ENCODE measurements at places on chromosomes 7 and 10.

GRCh38 chr7:111104710-111105109 lies 13.8 kb downstream of the LRRN3 start:
- no peaks in the 10 kb centered on the region for H3K4me1 ChIP-seq
- H3K27ac ChIP-seq = no peak overlapping the region
- H3K4me3 ChIP-seq = no peak overlapping the region
- H3K36me3 ChIP-seq = no peaks in the 10 kb centered on the region
- DNase-seq = no peak

- no peaks in the 10 kb centered on the region for H3K4me1 ChIP-seq
- H3K4me3 ChIP-seq = no peak overlapping the region
- H3K27ac ChIP-seq = no peak overlapping the region
- no peaks in the 10 kb centered on the region for H3K36me3 ChIP-seq
- no peak for DNase-seq
Measured at GRCh38 chr7:106102387-106102966, 9.6 kb downstream of the SYPL1 start.

DNA sequence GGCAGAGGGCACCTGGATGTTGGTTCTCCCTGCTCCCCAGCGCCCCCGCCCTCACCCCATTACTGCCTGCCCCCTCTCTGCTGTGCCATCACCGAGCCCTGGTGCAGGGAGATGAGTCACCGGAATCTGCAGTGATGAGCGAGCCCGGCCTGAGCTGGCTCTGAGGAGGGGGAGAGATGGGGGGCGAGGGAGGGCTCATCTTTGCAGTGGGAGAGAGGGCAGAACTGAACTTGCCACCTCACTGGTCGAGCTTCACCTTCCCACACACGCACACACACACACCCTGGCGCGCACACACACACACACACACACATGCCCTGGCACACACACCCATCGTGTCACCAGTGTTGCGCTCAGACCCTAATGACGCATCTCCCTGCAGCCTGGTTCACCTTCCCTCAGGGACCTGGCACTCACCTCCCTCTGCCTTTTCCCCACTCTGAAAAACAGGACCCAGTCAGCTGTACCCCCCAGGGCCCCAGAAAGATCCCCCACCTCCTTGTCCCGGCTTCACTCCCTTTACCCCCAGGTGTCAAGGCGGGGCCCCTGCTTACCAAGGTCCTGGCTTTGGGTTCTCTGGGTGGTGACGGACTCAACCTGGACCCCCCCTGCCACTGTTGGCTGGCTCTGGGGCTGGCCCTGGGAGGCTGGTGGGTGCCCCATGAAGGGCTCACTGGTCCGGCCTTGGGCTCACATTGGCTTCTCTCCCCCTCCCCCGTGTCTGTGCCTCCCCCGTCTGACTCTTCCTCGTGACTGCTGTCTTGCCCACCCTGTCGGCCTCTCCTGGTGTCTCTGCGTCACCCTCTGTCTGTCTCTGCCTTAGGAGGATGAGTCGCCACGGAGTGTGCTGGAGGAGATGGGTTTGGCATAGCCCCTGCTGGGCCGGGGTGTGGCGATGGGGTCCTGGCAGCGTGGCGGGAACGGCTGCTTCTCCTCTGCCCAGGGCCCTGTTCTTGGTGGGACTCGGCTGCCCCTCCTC lies 5.4 kb downstream of the VGF start:
- no peak overlapping the region for H3K27ac ChIP-seq
- peaks cover 7% of the 10 kb centered on the region for H3K36me3 ChIP-seq
- DNase-seq = no peak
- peaks cover 10% of the 10 kb centered on the region for H3K4me1 ChIP-seq
- H3K4me3 ChIP-seq = no peak overlapping the region

GRCh38 chr7:119256446-119257131 lies 1016.4 kb upstream of the KCND2 start:
- H3K4me3 ChIP-seq = no peak overlapping the region
- H3K4me1 ChIP-seq = no peaks in the 10 kb centered on the region
- no peaks in the 10 kb centered on the region for H3K27me3 ChIP-seq
- no peaks in the 10 kb centered on the region for H3K36me3 ChIP-seq
- H3K27ac ChIP-seq = no peak overlapping the region

DNA sequence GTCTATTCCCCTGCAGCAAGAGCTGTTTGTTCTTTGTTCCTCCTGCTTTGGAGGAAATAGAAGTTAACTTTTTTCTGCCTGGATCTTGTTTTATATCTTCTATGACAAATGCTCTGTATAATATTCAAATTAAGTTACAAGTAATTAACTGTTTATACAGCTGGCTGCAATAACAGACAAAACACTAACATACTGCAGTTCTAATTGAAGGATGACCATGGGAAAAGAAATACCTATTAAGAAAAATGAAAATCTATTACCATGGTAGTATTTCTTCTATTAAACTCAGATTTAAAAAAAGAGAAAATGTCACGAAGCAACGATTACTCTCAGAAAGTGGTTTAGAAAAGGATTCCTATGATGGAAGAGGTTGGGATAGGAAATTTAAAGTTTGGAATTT lies 213.8 kb upstream of the PLXNA4 start:
- H3K27ac ChIP-seq = no peak overlapping the region
- no peaks in the 10 kb centered on the region for H3K27me3 ChIP-seq
- H3K36me3 ChIP-seq = no peaks in the 10 kb centered on the region
- DNase-seq = no peak
- no peak overlapping the region for H3K4me3 ChIP-seq

GRCh38 chr10:125063256-125063925 lies 97.0 kb downstream of the CTBP2 start:
- H3K27me3 ChIP-seq = no peaks in the 10 kb centered on the region
- peaks cover 22% of the 10 kb centered on the region for H3K4me1 ChIP-seq
- DNase-seq = no peak
- no peaks in the 10 kb centered on the region for H3K36me3 ChIP-seq
- no peak overlapping the region for H3K27ac ChIP-seq

DNA sequence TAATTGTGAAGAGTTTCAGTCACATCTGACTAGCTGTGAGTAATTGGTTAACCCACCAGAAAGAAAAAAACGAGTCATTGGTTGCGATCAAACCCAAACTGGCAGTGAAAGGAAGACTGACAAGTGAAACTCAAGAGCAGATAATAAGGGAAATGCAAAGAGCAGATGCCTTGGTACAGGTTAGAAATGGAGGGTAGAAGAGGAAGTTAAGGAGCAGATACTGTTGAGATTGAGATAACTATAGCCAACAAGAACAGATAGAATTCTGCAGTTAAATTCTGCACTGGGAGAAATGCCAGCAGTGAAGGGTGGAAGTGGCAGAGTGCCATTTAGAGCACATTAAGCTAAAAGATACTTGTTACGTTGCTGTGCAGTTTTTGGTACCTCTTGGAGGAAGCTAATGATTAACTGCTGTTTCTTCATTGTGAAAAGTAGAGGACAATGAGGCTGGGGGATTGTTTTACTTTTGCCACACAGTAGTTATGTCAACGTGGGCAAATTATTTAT lies 65.8 kb downstream of the CDK13 start:
- H3K27ac ChIP-seq = no peak overlapping the region
- no peaks in the 10 kb centered on the region for H3K27me3 ChIP-seq
- DNase-seq = peak; percentile 56
- no peaks in the 10 kb centered on the region for H3K36me3 ChIP-seq

- no peak for DNase-seq
- no peaks in the 10 kb centered on the region for H3K36me3 ChIP-seq
- no peaks in the 10 kb centered on the region for H3K27me3 ChIP-seq
- H3K4me1 ChIP-seq = no peaks in the 10 kb centered on the region
Measured at GRCh38 chr10:98224996-98225395, 43.0 kb downstream of the LOXL4 start.

DNA sequence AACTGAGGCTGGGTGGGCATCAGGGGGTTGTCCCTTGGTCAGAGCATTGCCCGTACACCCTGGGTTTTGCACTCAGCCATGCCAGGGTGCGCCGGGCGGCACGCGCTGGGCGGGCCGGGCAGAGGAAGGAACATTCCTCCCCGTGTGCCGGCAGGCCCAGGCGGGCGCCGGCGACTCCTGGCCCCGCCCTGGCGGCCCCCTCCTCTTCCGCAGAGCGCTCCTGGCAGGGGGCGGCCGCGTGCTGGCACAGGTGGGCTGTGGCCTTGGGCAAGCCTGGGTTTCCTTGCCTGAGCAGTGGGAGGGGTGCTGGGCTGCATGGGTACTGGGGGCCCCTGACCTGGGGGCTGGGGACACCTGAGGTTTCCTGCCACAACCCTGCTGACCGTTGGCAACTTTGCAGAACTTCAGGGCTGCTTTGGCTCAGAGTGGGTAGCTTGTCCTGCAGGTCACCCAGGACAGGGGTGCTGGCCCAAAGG lies 3.9 kb downstream of the LFNG start:
- H3K27ac ChIP-seq = peak overlapping the region; percentile 82
- H3K4me3 ChIP-seq = peak overlapping the region; percentile 53
- H3K27me3 ChIP-seq = no peaks in the 10 kb centered on the region
- H3K36me3 ChIP-seq = no peaks in the 10 kb centered on the region
- peak; percentile 70 for DNase-seq

- DNase-seq = no peak
- H3K27me3 ChIP-seq = no peaks in the 10 kb centered on the region
- H3K4me1 ChIP-seq = no peaks in the 10 kb centered on the region
Measured at GRCh38 chr7:112362053-112362650, 88.1 kb upstream of the IFRD1 start.

GRCh38 chr10:79067241-79068202 lies 1.2 kb upstream of the ZMIZ1 start:
- peak; percentile 94 for DNase-seq
- H3K4me3 ChIP-seq = peak overlapping the region; percentile 79
- H3K27me3 ChIP-seq = no peaks in the 10 kb centered on the region

GRCh38 chr10:490891-491571 lies 198.4 kb downstream of the DIP2C start:
- DNase-seq = no peak
- H3K36me3 ChIP-seq = no peaks in the 10 kb centered on the region
- H3K4me3 ChIP-seq = no peak overlapping the region

DNA sequence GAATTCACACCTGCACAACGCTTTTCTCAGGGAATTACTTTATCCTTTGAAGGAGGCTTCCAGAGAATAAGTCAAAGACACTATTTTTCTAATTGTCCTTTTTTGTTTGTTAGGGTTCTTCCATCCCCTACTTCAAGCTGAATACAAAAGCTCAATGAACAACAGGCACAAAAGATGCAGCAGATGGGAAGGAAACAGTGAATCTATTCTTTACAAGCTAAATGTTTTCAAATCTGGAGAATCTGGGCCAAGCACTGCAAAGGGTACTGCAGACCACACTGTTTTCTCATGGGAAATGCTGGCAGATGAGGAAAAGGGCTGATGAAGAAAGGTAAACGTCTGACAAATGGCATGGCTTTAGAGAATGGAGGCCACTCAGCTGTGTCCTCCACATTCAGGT lies 18.5 kb downstream of the LIPA start:
- H3K36me3 ChIP-seq = no peaks in the 10 kb centered on the region
- no peak for DNase-seq
- no peak overlapping the region for H3K4me3 ChIP-seq

DNA sequence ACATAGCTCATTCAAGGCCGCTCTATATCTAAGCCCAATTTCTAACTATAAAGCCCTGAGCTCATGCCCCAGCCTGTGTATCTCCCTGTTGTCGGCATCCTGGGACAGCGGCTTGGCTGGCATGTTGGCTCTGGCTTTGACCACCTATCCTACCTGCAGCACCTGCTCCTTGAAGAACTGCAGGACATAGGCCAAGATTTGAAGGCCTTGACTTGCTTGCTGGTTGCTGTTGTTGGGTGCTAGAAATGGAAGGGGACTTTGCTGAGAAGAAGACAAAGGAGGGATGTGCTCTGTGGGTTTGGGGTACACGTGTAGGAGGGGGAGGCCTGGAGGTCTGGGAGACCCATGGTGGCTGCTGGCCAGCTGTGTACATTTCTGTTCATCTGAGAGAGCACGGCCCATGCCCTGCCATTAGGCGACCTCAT lies 11.1 kb downstream of the PNLIPRP2 start:
- H3K4me1 ChIP-seq = no peaks in the 10 kb centered on the region
- no peak overlapping the region for H3K4me3 ChIP-seq
- no peak for DNase-seq
- no peaks in the 10 kb centered on the region for H3K27me3 ChIP-seq
- H3K27ac ChIP-seq = no peak overlapping the region

GRCh38 chr7:99235925-99236324 lies 28.0 kb upstream of the KPNA7 start:
- no peak overlapping the region for H3K27ac ChIP-seq
- H3K27me3 ChIP-seq = no peaks in the 10 kb centered on the region
- H3K4me1 ChIP-seq = no peaks in the 10 kb centered on the region
- no peak for DNase-seq
- no peaks in the 10 kb centered on the region for H3K36me3 ChIP-seq

DNA sequence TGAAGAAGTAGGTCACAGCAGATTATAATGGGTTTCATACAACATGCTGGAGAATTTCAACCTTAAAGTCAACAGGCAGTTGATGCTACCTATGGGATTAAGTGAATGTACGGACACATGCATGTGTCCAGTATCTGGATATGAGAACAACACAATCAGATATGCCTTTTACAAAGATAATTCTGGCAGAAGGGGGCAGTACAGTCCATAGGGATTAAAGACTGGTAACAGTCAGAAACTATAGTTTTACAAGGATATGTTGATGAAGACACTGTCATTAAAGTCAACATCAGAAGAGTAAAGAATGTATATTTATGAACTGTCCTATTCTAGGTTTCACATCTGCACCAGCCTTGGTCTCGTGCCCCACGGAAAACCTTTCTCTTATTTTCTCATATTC lies 41.5 kb downstream of the ANKMY2 start:
- no peaks in the 10 kb centered on the region for H3K36me3 ChIP-seq
- H3K27ac ChIP-seq = no peak overlapping the region
- no peaks in the 10 kb centered on the region for H3K27me3 ChIP-seq
- H3K4me1 ChIP-seq = no peaks in the 10 kb centered on the region

GRCh38 chr10:121709675-121710073 lies 111.4 kb upstream of the FGFR2 start:
- H3K4me1 ChIP-seq = no peaks in the 10 kb centered on the region
- H3K27me3 ChIP-seq = no peaks in the 10 kb centered on the region
- DNase-seq = no peak
- no peak overlapping the region for H3K27ac ChIP-seq
- H3K36me3 ChIP-seq = no peaks in the 10 kb centered on the region

DNA sequence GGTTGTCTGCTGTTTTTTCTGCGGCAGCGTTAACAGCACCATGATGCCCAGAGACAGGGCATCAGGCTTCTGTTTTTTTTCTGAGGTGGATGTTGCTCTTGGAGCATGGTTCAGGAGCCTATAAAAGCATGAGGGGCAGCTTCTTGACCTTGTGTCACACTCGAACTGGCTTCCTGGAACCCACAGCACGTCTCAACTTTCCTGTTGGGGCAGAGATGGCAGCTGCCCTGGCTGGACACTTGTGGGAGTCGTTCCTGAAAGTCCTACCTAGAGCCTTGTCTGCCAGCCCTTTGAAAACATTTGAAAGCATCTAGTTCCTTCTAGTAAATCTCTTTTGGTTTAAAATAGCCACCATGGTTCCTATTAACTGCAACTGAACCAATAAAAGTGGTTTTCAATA lies 28.9 kb upstream of the PRKAG2 start:
- no peaks in the 10 kb centered on the region for H3K36me3 ChIP-seq
- H3K4me3 ChIP-seq = no peak overlapping the region
- DNase-seq = no peak
- H3K4me1 ChIP-seq = no peaks in the 10 kb centered on the region
- no peak overlapping the region for H3K27ac ChIP-seq
- H3K27me3 ChIP-seq = no peaks in the 10 kb centered on the region

GRCh38 chr7:77331938-77332695 lies 84.0 kb downstream of the GSAP start:
- H3K4me3 ChIP-seq = no peak overlapping the region
- peak; percentile 63 for DNase-seq
- no peaks in the 10 kb centered on the region for H3K4me1 ChIP-seq
- no peak overlapping the region for H3K27ac ChIP-seq
- no peaks in the 10 kb centered on the region for H3K27me3 ChIP-seq
